ENCODE measurements at places on chromosomes 4 and X.

DNA sequence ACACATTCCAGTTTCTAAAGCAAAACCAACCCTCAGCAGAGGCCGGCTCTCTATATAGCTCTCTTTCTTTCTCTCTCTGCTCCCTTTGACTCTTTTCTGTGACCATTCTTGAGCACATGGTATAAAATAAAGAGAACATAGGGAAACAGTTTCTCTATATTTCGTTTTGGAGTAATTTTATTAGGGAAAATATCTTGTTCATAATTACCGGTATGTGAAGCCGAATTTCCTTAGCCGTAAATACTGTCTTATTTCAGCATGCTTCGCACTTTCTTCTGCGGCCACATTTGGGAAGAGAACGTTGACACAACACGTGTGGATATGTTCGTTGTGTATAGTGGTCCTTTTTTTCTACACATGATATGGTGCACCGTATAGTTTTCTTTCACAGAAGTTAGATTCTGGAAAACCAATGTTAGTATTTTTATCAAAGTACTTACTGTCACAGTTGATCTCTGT is 4.9 kb upstream of the LEF1 start:
- DNase-seq, result no peak

DNA sequence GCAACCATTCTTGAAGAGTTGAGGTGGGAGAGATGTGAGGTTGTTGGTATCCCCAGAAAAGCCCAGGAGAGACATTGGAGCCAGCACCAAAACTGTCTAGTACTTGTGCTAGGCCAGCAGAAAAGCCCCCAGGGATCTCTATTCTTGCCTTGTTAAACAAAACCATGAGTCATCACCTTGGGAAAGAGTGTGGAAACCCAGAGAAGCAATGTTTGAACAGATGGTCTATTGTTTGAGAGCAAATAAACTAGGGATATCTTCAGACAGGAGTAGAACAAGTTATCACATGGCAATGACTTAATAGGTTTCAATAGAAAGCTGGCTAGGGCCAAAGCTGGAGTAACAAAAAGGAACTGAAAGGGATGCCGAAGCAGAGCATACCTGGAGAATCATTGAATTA is 195.7 kb upstream of the CASK start:
- no peak for DNase-seq

DNA sequence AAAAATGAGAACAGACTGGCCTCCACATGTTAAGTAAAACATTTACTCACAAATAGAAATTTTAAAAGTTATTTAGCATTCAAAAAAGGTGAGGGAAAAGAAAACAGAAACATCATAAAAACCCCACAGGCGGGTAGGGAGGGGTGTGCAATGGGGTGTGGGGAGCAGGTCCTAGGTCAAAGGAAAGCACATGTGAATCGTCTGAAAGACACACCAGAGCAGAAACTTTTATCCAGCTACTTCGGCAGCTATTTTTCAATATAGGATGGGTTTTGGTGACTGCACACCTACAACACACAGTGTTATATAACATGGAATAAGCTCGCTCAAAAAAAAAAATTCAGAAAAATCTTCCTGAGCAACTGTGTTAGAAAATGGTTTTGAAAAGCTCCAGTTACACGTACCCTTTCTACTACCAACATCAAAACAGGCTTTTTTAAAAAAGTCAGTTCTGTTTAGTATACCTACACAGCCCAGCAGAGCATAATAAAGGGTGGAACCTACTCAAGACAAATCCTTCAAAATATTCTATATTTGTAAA is 1.6 kb downstream of the OTUD4 start:
- no peak for DNase-seq

DNA sequence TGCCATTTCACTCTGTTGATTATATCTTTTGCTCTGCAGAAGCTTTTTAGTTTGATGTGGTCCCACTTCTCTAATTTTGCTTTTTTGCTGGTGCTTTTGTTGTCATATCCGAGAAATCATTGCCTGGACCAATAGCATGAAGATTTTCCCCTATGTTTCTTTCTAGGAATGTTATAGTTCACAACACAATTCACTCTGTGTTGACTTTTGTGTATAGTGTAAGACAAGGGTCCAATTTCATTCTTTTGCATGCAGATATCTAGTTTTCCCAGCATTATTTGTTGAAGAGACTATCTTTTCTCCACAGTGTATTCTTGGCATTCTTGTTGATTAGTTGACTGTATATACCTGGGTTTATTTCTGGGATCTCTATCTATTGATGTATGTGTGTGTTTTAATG is 8.3 kb upstream of the CPE start:
- no peak for DNase-seq

DNA sequence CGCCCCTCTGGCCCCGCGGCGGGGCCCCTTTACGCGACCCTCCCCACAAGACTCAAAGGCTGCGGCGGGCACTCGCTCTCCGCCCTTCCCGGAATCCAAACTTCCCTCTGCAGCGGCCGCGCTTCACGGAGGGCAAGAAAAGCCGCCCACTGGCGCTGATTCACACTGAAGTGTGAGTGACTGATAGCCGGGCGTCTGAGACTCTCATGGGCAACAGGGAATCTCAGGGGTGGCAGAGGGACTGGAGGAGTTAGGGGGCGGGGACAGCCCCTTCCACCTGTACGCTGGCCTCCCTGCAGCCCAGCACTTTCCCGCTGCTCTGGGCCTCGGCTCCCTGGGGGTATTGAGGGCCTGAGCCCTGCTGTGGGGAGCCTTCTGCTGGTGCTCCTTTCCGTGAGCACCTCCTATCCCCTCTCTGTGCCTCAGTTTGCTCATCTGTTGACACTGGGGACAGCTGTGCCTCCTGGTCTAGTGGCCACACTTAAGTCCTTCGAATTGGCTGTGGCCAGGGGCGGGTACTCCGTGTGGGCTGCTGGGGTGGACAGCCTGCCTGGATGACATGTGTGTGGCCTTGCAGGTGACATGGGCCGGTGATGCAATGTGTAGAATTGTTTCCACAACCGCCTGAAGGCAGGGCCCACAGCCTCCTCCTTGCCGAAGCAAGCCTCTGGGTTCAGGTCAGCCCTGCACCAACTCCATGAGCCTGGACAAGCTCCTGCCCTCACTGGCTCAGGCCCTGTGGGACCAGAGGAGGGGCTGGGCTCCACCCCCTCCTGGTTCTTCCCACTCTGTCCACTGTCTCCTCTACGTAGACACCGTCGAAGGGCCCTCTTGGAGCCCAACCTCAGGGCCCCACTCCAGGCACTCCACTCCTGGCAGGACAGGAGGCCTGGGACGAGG is 951 bp downstream of the SH3BP2 start:
- DNase-seq, result peak; percentile 34

DNA sequence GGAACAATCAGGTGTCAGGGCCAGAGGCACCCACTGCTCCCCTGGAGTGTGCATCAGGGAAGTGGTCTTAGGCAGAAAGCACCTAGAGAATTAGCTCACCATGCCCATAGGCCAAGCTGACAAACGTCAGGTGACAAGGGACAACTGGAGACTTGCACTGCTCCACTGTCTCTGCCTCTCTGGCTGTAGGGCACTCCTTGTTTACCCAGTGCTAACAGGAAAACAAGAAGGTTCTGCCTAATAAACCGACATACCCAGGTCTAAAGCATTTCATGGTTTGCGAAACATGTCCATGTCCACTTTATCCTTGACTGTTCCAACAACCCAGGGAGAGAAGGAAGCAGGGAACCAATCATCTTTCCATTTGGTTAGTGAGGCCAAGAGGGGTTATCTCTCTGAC is 92.5 kb upstream of the MAMLD1 start:
- no peak for DNase-seq

- no peak for DNase-seq
Measured at GRCh38 chr4:172986114-172986513, 182.5 kb upstream of the GALNT7 start.

Data from AML-193 (cell line).